ENCODE measurements at places on chromosomes 11 and 22. TPM values are rescaled to one million over a fixed set of nuclear protein-coding genes. Genes with fewer than 3 reads are reported as not detected.
A peak's percentile ranks its signal among the peaks of the same experiment; 100 is the strongest.

GRCh38 chr11:10317151-10317755 lies 12.4 kb downstream of the ADM start:
- peaks cover 11% of the 10 kb centered on the region for H3K4me1 ChIP-seq
- DNase-seq = no peak
- no peak overlapping the region for H3K27ac ChIP-seq
- H3K27me3 ChIP-seq = no peaks in the 10 kb centered on the region

GRCh38 chr22:47199979-47200272 lies 437.5 kb downstream of the TBC1D22A start:
- no peaks in the 10 kb centered on the region for H3K4me1 ChIP-seq
- DNase-seq = no peak
- H3K27me3 ChIP-seq = no peaks in the 10 kb centered on the region

Gene CBLIF
- not detected for total RNA-seq

DNA sequence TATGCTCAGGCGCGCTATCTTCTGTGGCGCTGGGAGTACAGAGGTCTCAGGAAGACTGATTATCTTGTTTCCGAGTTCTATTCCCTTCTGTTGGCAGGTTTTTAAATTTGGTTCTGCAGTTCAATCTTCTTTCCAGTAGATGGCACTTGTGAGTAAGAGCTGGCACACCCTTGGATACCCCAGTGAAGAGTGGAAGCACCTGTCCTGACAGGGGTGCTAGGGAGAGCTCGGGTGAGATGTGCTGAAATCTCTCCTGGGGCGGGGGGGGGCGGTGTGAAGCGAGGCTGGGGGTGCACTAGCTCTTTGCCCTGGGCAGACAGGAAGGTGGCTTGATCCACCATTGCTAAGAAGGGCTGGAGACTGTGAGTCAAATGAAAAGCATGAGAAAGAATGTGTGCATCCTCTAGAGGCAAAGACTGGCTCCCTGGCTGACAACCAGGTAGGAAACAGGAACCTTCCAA lies 679.9 kb upstream of the CCDC179 start:
- H3K4me1 ChIP-seq = no peaks in the 10 kb centered on the region
- no peak overlapping the region for H3K4me3 ChIP-seq
- no peak for DNase-seq
- H3K27me3 ChIP-seq = no peaks in the 10 kb centered on the region
- no peak overlapping the region for H3K27ac ChIP-seq

Gene C11orf42
- total RNA-seq = not detected

Gene HBE1
- total RNA-seq = not detected

GRCh38 chr22:17777005-17777716 lies 2.9 kb upstream of the BID start:
- peak overlapping the region; percentile 31 for H3K4me3 ChIP-seq
- H3K4me1 ChIP-seq = peaks cover 21% of the 10 kb centered on the region
- H3K27ac ChIP-seq = no peak overlapping the region
- DNase-seq = peak; percentile 54

GRCh38 chr11:94775567-94776327 lies 7.6 kb downstream of the AMOTL1 start:
- H3K27me3 ChIP-seq = no peaks in the 10 kb centered on the region
- peaks cover 49% of the 10 kb centered on the region for H3K4me1 ChIP-seq
- DNase-seq = no peak
- H3K27ac ChIP-seq = no peak overlapping the region

GRCh38 chr11:116384407-116384806 lies 388.4 kb downstream of the BUD13 start:
- H3K4me1 ChIP-seq = no peaks in the 10 kb centered on the region
- H3K27ac ChIP-seq = no peak overlapping the region
- no peak overlapping the region for H3K4me3 ChIP-seq
- H3K36me3 ChIP-seq = no peaks in the 10 kb centered on the region
- H3K27me3 ChIP-seq = no peaks in the 10 kb centered on the region
- DNase-seq = no peak

DNA sequence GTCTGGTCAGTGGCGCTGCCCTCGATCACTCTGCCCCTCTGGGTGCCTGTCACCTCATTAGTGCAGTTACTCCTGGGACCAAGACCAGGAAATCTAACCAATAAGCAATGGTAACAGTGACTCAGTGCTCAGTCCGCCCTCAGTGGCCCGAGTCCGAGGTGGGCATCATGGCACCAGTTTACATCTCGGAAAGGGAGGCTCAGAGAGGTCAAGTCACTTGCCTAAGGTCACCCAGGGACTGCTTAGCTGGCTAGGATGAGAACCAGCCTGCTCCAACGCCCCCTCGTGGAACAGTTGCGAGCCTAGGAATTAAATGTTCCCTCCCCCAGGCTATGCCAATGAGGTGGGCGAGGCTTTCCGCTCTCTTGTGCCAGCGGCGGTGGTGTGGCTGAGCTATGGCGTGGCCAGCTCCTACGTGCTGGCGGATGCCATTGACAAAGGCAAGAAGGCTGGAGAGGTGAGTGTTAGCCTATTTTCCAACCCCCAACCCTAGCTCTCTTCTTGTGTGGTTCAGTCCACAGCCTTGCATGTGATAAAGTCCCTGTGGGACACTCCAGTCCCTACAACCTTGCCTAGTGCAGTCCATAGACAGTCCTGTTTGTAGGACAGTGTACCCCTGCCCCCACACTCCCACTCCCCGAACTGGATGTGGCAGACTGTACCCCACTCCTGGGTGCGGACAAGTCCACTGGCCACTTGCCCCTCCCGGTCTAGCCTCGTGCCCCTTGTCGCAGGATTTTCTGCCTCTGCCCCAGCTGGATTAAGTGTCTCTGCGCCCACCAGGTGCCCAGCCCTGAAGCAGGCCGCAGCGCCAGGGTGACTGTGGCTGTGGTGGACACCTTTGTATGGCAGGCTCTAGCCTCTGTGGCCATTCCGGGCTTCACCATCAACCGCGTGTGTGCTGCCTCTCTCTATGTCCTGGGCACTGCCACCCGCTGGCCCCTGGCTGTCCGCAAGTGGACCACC lies 1.1 kb downstream of the MTFP1 start:
- peaks cover 8% of the 10 kb centered on the region for H3K4me1 ChIP-seq
- H3K36me3 ChIP-seq = no peaks in the 10 kb centered on the region
- DNase-seq = peak; percentile 73

- no peaks in the 10 kb centered on the region for H3K36me3 ChIP-seq
- H3K27ac ChIP-seq = no peak overlapping the region
- no peak for DNase-seq
- no peaks in the 10 kb centered on the region for H3K27me3 ChIP-seq
- no peak overlapping the region for H3K4me3 ChIP-seq
- no peaks in the 10 kb centered on the region for H3K4me1 ChIP-seq
These were observed 65.2 kb upstream of the A4GALT start for GRCh38 chr22:42785706-42786499.

Gene PHLDA2
- total RNA-seq = 3.2 TPM

GRCh38 chr22:30889996-30890480 lies 78.5 kb downstream of the MORC2 start:
- DNase-seq = no peak
- H3K27me3 ChIP-seq = no peaks in the 10 kb centered on the region
- H3K36me3 ChIP-seq = peaks cover 28% of the 10 kb centered on the region
- H3K4me1 ChIP-seq = peaks cover 6% of the 10 kb centered on the region

- H3K27me3 ChIP-seq = no peaks in the 10 kb centered on the region
- DNase-seq = no peak
- H3K36me3 ChIP-seq = no peaks in the 10 kb centered on the region
- H3K4me1 ChIP-seq = peaks cover 6% of the 10 kb centered on the region
- peak overlapping the region; percentile 22 for H3K27ac ChIP-seq
These were observed 8.1 kb upstream of the MYH9 start for GRCh38 chr22:36395915-36396314.

Gene OR52H1
- total RNA-seq = not detected

- DNase-seq = no peak
- H3K36me3 ChIP-seq = no peaks in the 10 kb centered on the region
- no peaks in the 10 kb centered on the region for H3K4me1 ChIP-seq
- no peak overlapping the region for H3K27ac ChIP-seq
These were observed 41.3 kb downstream of the XKR3 start for GRCh38 chr22:16783930-16784354.

DNA sequence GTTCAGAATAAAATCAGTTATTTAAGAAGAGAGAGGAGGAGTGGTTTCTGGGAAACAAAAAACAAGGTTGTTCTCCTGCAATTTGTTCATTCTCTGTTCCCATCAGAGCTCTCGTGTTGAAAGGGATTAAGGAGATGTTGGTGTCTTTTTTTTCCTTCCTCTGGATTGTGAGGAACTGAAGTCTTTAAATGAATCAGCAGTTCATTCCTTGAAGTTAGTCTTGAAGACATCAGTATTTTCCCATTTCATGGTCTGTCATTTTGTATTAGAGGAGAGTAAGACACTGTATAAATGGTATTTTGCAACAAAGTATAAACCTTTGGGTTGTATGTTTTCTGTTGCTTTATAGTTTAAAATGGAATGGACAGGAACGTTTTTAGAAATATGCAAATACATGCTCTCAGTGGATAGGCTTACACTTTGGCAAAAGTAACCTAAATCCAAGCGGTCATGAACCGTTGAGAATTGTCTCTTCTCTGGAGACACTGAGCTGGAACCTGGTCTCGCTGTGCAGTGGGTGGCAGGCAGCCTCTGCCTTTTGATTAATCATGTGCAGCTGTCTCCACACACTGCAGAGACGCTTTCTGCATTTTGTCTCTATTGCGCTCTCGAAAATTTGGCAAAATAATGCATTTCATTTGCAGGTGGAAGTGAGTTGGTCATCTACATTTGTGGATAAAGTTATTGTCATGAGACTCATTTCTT lies 33.0 kb downstream of the SAMM50 start:
- no peak overlapping the region for H3K4me3 ChIP-seq
- H3K36me3 ChIP-seq = peaks cover 39% of the 10 kb centered on the region
- no peak for DNase-seq
- H3K27ac ChIP-seq = no peak overlapping the region
- no peaks in the 10 kb centered on the region for H3K4me1 ChIP-seq
- no peaks in the 10 kb centered on the region for H3K27me3 ChIP-seq

Gene CNGA4
- total RNA-seq = not detected

DNA sequence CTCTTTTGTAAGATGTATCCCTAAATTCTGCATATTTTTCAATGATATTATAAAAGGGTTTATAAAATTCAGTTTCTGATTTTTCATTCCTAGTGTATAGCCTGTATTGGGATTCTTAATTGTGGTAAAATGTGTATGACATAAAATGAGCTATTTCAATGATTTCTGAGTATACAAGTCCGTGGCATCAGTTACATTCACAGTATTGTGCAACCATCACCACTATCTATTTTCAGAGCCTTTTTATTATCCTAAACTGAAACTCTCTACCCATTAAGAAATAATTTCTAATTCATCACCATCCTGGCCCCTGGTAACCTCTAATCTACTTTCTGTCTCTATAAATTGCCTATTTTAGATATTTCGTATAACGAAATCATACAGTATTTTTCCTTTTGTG lies 39.8 kb downstream of the EIF3F start:
- DNase-seq = no peak
- no peaks in the 10 kb centered on the region for H3K4me1 ChIP-seq
- H3K27ac ChIP-seq = no peak overlapping the region
- no peak overlapping the region for H3K4me3 ChIP-seq
- H3K36me3 ChIP-seq = no peaks in the 10 kb centered on the region
- H3K27me3 ChIP-seq = no peaks in the 10 kb centered on the region

DNA sequence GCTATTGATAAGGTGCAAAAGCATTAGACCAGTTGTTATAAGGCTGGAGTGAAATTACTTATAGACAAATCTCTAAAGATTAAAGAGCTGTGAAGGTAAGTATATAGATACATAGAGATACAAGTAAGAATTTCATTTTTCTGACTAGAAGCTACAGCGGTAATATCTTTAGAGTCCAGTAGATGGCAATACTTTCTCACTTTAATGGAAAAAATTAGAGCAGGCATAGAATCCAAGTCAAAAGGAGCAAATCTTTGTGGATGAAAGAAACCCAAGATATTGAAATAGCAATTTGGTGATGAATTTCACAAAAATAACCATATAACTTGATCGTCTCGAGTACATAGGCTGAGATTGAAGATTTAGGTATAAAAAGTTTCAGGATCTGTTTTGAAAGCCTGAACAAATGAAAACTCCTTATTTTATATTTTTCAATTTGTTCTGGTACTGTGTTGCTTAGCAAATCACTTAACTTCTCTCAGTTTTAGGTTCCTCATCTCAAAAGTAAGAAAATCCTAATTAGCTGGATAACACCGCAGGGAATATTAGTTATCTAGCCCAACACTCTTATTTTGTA lies 81.9 kb downstream of the UVRAG start:
- no peak overlapping the region for H3K27ac ChIP-seq
- H3K4me3 ChIP-seq = no peak overlapping the region
- H3K4me1 ChIP-seq = no peaks in the 10 kb centered on the region
- H3K27me3 ChIP-seq = no peaks in the 10 kb centered on the region

Gene BEST1
- 0.94 TPM for total RNA-seq

- peak within 1 kb of the TSS; percentile 81 for H3K4me3 ChIP-seq
- H3K27ac ChIP-seq = peak within 1 kb of the TSS; percentile 98
- no peaks in the 10 kb centered on the region for H3K36me3 ChIP-seq
- DNase-seq = peak; percentile 93
- no peaks in the 10 kb centered on the region for H3K27me3 ChIP-seq
These were observed at the start of gene FAM89B for GRCh38 chr11:65572356-65573051. TSS of gene FAM89B (plus strand) at chr11:65572538. CDS start at chr11:65572670, 132 bp downstream.

GRCh38 chr11:64461081-64461480 lies 102.1 kb downstream of the RPS6KA4 start:
- no peak for DNase-seq
- H3K4me1 ChIP-seq = no peaks in the 10 kb centered on the region
- no peaks in the 10 kb centered on the region for H3K27me3 ChIP-seq
- H3K27ac ChIP-seq = no peak overlapping the region
- no peak overlapping the region for H3K4me3 ChIP-seq

Gene CD248
- 8.7 TPM for total RNA-seq

Gene CALCB
- total RNA-seq = 0.11 TPM

- no peaks in the 10 kb centered on the region for H3K27me3 ChIP-seq
- no peaks in the 10 kb centered on the region for H3K36me3 ChIP-seq
- no peaks in the 10 kb centered on the region for H3K4me1 ChIP-seq
- H3K4me3 ChIP-seq = no peak overlapping the region
- no peak overlapping the region for H3K27ac ChIP-seq
- DNase-seq = no peak
These were observed 47.5 kb downstream of the IGLL5 start for GRCh38 chr22:22935056-22935545.

DNA sequence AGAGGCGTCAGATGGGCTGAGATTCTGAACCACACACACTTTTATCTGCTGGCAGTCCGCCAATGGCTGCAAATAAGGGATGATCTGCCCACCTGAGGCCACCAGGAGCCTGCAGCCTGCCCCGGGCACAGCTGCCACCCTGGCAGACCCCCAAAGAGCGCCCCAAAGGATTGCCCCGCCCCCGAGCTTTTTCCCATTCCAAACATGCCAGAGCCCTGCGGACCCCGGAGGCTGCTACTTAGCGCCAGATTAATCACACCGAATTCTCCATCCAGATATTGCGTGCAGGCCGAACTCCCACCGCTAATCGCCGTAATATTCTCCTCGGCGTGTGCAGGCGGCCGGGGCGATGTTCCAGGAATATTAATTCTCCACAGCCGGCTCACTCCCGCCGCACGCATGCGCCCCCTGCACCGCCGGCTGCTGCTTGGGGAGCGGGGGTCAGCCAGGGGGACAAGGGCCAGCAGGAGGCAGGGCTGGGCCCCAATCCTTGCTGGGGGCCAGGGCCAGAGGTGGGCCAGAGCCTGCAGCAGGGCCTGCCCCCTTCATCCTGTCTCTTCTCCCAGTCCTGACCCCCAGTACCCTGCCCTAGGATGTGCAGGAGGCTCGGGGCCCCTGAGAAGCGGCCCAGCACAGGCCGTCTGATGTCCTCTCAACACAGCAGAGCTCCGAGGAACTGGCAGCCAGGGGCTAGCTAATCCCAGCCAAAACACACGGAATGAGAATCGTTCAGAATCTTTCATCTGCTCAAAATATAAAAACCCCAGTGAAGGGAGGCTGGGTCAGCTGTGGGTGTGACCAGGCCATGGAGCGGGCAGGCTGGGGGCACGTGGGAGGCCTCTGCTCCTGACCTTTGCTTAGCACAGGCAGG lies 19.5 kb upstream of the TCF20 start:
- H3K4me1 ChIP-seq = no peaks in the 10 kb centered on the region
- H3K27me3 ChIP-seq = peaks cover 4% of the 10 kb centered on the region
- H3K4me3 ChIP-seq = no peak overlapping the region
- no peaks in the 10 kb centered on the region for H3K36me3 ChIP-seq
- no peak overlapping the region for H3K27ac ChIP-seq
- no peak for DNase-seq
